ENCODE measurements at places on chromosomes 1 and 21.

GRCh38 chr1:200905411-200906052, 10.8 kb downstream of the INAVA start:
- peak; percentile 27 for DNase-seq

GRCh38 chr1:9455487-9456234, 83.6 kb upstream of the SLC25A33 start:
- DNase-seq = peak; percentile 41

DNA sequence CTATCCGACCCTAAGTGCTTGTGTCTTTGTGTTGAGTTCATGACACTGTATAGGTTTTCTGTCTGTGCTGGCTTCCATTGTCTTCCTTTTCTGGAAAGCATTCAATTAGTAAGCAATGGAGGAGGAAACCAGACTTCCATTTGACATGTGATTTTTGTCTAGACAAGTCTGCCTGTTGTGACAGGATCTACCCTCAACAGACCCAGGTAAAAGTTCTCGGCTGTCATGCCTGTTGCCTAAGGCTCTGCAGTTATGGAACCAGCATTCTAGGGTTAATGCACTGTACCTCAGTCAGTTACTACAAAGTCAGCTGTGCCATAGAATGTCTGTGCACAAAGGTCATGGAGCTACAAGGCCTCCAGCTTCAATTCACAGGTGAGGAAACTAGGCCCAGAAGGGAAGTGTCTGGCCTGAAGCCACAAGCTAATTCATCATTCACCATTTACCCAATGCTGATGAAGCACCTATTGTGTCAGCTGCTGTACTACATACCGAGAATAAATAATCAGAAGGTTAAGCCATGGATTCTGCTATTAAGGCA, 72.3 kb downstream of the PLPP3 start:
- DNase-seq = no peak

DNA sequence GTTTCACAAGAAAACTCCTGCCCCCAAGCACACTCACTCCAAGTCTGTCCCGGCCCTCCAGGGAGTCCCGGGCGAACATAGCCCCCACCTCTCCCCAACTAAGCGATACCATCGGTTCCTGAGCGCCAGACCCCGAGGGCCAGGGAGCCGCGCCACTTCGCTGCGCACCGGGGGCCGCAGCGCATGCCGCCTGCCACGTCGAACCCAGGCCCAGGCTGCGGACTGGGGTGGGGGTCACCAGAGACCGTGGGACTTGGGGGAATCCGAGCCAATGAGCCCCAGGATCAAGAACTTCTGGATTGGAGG, 801 bp downstream of the RSPO1 start:
- no peak for DNase-seq

All from ACHN (cell line).